ENCODE measurements at places on chromosomes 16 and 17.

- DNase-seq = no peak
These were observed 11.7 kb downstream of the TMEM100 start for GRCh38 chr17:55710829-55711496.

- DNase-seq = no peak
These were observed 32.9 kb upstream of the EFCAB13 start for GRCh38 chr17:47290870-47291241.

DNA sequence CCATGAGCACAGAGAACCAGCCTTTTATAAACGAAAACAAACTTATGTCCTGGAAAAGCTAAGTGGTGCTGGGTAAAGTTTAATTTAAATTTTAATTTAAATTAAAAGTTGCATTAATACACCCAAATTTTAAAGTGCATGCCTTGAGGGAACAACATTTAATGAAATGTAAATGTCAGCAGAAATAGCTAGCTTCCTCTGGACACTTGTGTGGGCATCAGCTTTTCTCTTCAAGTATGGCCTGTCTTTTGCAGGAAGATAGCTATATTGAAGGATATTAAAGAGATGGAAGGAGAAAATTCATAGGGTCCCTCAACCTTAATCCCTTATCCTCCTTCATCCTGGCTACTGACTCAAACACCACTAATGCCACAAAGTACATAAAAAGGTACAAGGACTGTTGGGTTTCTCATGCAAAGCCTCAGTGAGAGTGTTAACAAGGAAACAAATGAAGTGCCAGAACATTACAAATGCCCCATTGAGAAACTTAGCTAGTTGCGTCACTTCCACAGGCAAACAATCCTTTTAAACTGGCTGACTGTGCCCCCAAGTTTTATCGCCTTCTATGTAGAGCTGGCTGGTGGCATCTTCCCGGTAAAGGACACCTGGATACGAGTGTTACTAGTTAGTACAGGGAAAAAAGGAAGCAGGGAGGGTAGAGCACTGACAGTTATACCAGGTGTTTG, 14.1 kb downstream of the PHF12 start:
- DNase-seq = no peak

DNA sequence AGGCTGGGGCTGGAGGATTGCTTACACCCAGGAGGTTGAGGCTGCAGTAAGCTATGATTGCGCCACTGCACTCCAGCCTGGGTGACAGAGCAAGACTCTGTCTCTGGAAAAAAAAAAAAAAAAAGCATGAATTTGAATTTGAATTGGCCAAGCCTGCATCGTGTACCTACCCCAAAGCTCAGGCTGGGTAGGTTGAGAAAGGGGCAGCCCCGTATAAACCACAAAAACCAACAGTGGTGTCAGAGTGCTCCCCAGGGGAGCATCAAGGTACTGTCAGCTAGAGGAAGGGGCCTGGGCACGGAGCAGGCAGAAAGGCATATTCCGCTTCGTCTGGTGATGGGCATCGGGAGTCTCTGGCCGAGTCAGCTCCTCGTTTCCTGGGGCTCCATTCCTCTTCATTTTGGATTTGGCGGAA, 40.9 kb downstream of the RAP1GAP2 start:
- DNase-seq = no peak

GRCh38 chr16:6852643-6853225, 479.9 kb upstream of the RBFOX1 start:
- no peak for DNase-seq

DNA sequence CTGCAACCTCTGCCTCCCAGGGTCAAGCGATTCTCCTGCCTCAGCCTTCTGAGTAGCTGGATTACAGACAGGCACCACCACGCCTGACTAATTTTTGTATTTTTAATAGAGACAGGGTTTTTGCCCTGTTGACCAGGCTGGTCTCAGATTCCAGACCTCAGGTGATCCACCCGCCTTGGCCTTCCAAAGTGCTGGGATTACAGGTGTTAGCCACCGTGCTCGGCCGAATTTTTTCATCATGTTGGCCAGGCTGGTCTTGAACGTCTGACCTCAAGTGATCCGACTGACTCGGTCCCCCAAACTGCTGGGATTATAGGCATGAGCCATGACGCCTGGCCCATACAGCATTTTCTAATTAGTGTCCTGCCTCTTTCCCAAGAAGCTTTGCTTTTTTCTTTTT, 52.7 kb upstream of the ADORA2B start:
- DNase-seq = no peak

DNA sequence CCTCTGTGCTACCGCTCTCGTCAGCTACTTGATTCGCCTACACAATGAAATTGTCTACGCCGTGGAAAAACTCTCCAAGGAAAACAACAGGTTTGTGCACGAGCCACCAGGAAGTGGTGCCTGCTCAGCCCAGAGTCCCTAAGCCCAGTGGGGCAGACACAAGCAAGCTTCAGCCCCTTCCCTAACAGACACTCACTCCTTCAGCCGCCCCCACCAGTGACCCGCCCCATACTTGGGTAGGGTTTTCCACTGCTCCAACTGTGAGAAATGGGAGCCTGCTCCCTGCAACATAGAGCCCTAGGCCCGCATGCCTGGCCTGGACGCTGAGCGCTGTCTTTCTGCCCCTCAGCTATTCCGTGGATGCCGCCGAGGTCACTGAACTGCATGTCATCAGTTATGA, 28.6 kb upstream of the ENDOV start:
- DNase-seq = no peak

- DNase-seq = no peak
These were observed 824.7 kb downstream of the KCNJ18 start for GRCh38 chr17:22516861-22517636.

DNA sequence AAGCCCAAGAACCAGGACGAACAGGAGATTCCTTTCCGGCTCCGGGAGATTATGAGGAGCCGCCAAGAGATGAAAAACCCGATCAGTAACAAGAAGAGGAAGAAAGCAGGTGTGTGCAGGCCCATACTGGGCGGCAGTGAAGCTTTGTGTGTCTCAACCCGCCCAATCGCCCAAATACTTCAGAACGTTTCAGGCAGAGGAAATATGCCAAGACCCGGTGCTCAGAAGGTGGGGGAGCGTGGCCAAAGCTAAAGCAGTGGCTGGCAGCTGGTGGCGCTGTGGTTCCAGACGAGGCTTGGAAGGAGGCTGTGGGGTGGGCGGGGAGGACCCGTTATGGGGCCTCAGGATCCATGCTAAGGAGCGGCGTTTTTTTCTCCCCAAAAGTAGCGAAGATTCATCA, 1.2 kb downstream of the CCDC137 start:
- no peak for DNase-seq

DNA sequence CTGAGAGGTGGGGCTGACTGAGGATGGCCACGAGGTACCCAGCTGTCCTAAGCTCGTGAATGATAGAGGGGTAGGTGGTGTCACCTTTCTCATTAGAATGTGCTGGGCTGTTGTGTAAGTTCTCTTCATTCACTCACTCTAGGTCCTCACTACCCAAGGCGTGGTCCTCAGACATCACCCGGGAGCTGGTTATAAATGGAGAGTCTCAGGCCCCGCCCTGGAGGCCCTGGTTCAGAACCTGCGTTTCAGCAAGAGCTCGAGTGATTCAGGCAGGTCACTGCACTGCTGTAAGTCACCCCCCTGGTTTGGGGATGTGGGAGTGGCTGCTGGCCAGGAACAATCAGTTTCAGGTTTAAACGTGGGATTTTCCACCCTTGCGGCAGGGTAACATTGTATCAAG, 139.8 kb downstream of the FOXL1 start:
- peak; percentile 42 for DNase-seq

DNA sequence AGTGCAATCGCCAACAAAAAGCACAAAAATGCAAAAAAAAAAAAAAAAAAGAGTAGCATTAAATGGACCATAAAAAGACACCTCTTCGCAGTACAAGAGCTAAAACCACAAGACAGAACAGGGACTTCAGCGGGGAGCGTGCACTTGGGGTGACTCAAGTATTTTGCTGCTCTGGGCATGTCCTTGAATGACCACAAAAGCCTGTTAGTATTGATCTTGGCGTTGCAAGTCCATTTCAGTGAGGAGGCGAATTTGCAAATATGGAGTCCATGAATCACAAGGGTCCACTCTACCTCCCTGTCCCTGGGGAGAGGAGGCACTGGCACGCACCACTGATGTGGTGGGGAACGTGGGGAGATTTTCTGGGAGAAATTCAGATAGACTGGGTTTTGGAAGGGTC, 78.9 kb downstream of the CNGB1 start:
- no peak for DNase-seq

- no peak for DNase-seq
These were observed 9.9 kb upstream of the SMIM36 start for GRCh38 chr17:55521186-55521585.

- no peak for DNase-seq
These were observed 20.9 kb downstream of the TNS4 start for GRCh38 chr17:40480501-40481003.

- no peak for DNase-seq
These were observed 12.9 kb upstream of the ODF4 start for GRCh38 chr17:8326511-8327302.

- no peak for DNase-seq
These were observed 18.4 kb downstream of the PDILT start for GRCh38 chr16:20385844-20386832.

DNA sequence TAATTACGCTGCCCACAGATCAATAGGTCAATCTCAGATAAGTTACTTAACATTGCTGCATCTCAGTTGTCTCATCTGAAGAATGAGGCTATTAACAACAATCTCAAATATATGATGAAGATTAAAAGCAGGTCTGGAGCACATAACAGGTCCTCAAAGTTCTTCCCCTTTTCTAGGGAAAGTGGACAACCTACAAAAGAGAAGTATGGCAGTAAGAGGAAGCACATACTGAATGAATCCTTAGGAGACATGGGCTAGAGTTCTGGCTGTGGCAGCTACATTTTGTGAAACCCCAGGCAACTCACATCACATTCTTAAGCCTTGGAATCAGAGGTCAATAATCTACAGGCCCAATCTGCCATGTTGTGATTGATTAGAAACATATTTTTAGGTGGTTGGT, 180.6 kb downstream of the PCTP start:
- no peak for DNase-seq

DNA sequence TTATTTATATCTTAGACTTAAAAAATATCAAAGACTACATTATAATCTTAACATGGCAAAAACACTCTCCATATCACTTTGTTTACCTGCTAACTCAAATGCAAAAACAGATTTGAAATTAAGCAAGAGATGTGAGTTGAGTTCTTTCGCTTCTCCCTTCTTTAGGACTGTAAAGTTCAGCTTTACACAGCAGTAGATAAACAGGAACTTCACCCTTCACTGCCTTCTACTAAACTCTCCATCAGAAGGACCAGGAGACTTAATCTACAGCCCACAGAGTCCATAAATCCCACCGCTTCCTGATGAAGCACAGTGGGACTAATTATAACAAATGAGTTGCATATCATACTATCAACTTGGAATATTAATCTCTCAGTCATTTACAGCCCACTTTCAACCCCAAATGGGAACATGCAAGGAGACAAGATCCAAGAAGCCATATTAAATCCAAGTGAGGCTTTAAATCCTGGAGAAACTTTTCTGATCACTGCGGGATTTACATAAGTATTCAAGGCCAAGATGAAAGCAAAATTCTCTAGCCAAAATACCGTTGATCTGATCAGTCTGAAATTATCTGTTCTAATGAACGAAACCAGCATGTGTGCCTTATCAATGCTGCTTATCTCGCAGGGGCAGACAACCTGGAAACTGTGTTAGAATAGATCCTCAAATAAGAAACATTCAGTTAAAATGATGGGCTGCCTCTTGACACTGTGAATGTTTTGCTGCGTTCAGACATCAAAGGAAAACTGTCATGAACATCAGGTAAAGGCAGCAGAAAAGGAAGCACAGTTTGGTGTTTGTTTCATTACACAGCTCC, 1.6 kb downstream of the AMFR start:
- DNase-seq = no peak

DNA sequence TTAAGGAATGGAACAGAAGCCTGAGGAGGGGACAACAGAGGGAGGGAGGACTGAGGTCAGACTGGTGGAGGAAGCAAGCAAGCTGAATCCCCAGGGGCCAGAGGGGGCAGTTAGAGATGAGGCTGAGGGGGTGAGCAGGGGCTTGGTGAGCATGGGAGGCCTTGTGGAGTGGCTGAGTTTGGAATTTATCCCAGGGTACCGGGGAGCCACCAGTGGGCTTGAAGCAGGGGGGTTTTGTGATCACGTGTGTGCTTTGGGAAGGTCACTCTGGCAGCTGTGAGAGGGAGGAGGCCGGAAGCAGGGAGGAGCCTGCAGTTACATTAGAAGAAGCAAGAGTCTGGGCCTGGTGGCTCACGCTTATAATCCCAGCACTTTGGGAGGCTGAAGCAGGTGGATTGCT, 9.8 kb upstream of the CTCF start:
- no peak for DNase-seq

GRCh38 chr16:50573947-50574744, 25.9 kb downstream of the NKD1 start:
- DNase-seq = no peak

DNA sequence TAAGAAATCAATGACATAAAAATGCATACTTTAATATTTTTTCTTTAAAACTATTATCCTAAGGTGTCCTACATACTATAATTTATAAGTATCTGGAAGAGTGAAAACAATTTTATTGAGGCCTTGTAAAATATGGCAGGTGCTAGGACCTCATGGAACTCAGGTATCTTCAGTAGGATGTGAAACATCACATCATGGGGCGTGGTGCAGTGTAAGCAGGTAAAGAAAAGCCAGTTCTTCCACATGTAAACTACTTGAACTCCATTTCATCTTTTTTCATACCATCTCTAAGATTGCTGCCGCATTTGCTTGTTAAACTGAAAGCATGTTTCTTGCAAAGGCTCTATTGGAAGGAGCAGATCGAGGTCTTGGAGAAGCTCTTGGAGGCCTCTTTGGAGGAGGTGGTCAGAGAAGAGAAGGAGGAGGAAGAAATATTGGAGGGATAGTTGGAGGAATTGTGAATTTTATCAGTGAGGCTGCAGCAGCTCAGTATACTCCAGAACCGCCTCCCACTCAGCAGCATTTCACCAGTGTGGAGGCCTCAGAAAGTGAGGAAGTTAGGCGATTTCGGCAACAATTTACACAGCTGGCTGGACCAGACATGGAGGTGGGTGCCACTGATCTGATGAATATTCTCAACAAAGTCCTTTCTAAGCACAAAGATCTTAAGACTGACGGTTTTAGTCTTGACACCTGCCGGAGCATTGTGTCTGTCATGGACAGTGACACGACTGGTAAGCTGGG, at the start of gene CAPNS2:
TSS of gene CAPNS2 (plus strand) at position 253 of the 744 bp plus-strand sequence. CDS start at position 326, 73 bp downstream.
- DNase-seq = no peak

DNA sequence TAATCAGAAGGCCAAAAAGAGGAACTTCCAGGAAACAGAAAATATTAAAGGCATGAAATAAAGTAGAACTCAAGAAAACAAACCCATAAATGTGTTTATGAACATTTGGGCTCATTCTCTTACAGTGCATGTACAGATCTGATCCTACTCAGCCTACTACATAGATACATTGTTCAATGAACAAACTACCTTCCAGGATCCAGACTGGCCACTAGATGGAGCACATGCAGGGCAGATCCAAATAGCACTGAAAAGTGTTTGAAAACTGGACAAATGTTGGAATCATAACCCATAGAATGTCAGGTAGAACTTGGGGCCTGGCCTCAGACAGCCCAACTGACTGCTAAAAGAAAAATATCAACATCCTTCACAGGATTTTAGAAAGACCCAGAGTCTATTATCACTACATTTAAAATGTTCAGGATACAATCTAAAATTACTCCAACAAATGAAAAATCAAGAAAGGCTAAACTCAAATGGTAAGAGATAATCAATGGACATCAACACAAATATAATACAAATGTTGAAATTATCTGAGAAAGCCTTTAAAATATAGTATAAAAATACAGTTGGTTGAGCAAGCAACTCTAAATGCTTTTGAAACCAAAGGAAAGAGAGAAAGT, 122.4 kb upstream of the NUDT7 start:
- no peak for DNase-seq
